Hippocampal formation (tissue), 2 donors: ENCODE measurements at places on chromosomes 13 and 19.

- no peak for DNase-seq
Measured at GRCh38 chr13:111322916-111323331, 2.5 kb downstream of the TEX29 start.

GRCh38 chr13:38784036-38784880 is 97.4 kb downstream of the FREM2 start:
- no peak for DNase-seq

DNA sequence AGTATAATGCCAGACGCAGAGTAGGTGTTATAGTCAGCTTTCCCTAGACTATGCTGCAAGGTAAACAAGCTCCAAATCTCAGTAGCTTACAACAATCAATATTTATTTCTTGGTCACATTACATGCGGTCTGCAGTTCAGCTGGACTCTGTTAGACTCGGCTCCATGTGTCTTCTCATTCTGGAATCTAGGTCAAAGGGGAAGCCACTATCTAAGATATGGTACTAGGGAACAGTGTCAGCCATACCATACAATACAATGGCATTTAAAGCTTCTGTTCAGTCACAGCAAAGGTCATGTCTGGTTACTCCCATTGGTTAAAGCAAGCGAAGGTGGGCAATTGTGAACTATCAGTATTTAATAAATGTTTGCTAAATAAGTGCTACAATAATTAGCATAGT is 65.3 kb upstream of the SERTM1 start:
- no peak for DNase-seq

GRCh38 chr13:23966691-23967615 is 69.7 kb upstream of the C1QTNF9B start:
- no peak for DNase-seq

DNA sequence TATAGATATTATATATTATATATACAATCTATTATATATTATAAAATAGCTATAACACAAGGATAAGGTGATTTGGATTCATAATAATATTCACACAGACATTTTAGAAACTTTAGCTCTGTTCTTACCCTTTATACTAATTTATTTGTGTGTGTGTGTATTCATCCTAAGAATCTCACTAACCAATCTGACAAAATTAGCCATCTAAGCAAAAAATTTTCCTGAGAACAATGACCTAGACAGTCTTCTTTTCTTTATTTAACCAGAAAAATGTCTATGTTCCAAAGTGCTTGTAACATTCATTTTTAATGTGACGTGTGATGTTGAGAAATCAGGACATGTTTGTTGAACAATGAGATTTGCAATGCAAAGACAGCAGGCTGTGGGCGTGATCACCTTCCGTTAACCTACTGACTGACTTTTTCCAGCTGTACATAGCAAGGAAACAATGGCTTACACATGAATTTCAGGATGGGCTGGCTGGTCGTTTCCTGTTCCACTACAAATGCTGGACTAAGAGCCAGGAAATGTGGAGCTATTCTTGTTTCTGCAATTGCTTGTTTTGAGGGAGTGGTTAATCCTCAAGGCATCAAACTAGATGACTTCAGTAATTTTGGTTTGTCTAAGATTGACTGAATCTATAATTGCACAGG is 634.6 kb upstream of the ARGLU1 start:
- no peak for DNase-seq

GRCh38 chr13:42992764-42993122 is 702 bp upstream of the EPSTI1 start:
- no peak for DNase-seq

- DNase-seq: no peak
Measured at GRCh38 chr19:46014941-46015686, 7.7 kb downstream of the PGLYRP1 start.

DNA sequence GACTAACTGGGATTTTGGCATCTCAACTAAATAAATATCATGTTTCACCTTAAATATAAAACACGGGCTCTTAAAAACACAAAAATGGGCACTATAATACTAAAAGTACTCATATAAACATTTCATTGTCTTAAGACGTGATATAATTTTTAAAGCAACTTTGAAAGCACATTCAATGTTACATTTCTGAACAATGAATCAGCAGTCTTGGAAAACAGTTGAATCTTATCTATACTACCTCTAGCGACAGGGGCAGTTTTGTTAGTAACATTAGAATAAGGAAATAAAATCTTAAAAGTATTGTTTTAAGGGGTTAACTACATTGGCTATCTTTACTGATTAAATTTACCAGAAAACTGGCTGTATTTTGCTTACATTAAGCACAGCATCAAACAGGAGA is 156.9 kb downstream of the UGGT2 start:
- no peak for DNase-seq

- DNase-seq: no peak
Measured at GRCh38 chr13:112753833-112754232, 64.0 kb downstream of the ATP11A start.

- DNase-seq: peak; percentile 66
Measured at GRCh38 chr13:36736119-36736726, 62.4 kb downstream of the SERTM1 start.

DNA sequence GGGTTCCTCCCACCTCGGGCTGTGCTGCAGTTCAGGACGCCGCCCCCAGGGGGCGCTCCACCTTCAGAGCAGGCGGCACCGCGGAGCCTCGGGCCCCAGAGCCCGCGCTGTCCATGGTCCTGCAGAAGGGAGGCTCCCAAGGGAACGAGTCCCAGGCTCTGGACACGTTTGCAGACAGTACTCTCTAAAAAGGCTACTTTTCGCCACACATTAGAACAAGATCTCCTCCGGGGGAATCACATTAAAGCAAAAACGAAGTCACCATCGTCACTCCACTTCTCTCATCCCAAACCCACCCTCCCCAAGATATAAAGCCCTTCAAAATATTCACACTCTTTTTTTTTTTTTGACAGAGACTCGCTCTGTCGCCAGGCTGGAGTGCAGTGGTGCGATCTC is 4.6 kb upstream of the SIGLEC10 start:
- no peak for DNase-seq

DNA sequence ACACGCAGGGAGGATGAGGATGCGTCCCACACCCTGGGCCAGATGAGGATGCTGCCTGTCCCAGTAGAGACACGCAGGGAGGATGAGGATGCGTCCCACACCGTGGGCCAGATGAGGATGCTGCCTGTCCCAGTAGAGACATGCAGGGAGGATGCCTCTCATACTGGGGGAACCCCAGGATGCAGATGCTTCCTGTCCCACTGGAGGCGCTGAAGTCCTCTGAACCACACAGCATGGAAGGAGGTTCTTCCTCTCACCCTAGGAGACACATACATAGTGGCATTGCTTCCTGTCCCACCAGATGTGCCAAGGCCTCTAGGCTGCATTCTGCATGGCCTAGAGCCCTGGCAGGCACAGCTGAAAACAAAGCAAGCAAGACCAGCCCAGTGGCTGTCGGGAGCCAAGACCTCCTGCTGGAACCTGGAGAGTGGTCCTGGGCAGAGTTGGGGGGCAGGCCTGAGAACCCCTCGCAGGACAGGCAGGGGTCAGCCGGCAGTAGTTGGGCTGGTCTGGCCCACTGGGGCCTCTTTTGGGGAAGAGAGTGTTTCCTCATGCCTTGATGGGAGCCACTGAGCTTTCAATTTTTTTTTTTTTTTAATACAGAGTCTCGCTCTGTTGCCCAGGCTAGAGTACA is 4.3 kb downstream of the HPN start:
- peak; percentile 46 for DNase-seq

GRCh38 chr13:113607056-113607888 is 22.7 kb downstream of the TFDP1 start:
- DNase-seq: no peak

DNA sequence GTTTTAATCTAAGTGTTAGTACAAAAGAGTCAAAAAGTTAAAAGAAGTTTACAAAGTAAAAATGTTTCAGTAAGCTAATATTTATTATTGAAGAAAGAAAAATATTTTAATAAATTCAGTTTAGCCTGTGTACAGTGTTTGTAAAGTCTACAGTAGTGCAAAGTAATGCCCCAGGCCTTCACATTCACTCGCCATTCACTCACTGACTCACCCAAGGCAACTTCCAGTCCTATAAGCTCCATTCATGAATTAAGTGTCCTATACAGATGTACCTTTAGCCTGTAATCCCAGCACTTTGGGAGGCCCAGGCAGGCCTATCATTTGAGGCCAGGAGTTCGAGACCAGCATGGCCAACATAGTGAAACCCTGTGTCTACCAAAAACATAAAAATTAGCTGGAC is 24.1 kb upstream of the AKAP11 start:
- DNase-seq: no peak

DNA sequence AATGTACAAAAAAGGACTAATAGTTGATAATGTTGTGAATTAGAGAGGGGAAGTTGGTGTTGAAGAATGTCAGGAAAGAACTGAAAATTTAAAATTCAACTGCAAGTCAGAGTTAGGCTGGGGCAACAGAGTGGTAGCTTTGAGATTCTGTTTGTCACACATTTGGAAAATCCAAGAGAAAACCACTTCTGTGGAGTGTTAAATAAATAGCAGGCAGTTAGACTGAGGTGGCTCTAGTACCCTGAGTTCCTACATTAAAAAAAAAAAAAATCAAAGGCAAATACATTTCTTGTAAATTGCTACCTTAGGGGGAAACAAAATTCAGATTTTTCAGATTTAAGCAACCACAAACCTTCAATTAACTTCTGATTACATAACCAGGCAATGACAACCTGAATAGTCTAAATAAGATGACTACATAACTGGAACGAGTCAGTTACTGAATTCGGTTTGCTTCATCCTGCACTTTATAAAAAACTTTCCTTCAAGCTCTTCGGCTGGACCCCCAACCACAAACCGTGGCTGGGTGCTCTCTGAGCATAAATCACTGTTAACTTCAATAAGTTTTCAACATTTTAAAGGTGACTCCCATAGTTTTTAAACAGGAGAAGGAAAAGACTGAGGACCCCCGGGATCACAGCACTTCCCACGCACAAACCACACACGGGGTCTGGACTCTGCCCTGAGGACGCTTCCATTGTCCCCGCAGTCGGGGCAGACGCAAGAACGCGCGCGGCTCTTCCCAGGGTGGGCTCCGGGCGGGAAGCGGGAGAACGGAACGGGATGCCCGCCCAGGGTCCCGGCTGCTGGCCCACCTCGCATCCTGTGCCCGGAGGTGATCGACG is 725 bp downstream of the ZNF682 start:
- DNase-seq: no peak

DNA sequence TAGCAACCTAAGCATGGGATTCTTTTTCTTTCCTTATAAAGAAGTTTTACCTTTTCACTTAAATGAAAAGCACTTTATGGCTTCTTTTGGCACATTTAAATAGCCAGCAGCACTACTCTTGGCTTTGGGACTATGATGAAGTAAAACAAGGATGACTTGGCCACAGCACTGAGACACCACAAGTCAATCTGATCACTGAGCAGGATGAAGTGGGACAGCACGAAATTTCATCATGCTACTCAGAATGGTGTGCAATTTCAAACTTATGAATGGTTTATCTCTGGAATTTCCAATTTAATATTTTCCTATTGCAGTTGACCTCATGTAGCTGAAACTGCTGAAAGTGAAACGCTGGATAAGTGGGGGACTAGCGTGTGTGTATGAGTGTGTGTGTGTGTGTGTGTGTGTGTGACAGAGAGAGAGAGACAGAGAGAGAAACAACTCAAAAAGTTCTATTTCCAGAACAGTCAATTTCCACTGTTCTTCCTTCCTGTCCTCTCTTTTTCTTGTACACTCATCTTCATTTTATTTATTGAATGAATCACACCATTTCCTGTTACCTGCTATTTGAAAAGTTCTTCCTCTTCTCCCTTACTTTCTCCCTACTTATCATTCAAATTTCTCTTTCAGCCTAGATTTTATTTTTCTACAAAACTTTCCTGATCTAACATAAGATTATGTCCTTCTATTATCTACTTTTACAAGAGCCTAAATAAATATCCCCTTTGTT is 414.2 kb upstream of the MIR17HG start:
- DNase-seq: no peak

DNA sequence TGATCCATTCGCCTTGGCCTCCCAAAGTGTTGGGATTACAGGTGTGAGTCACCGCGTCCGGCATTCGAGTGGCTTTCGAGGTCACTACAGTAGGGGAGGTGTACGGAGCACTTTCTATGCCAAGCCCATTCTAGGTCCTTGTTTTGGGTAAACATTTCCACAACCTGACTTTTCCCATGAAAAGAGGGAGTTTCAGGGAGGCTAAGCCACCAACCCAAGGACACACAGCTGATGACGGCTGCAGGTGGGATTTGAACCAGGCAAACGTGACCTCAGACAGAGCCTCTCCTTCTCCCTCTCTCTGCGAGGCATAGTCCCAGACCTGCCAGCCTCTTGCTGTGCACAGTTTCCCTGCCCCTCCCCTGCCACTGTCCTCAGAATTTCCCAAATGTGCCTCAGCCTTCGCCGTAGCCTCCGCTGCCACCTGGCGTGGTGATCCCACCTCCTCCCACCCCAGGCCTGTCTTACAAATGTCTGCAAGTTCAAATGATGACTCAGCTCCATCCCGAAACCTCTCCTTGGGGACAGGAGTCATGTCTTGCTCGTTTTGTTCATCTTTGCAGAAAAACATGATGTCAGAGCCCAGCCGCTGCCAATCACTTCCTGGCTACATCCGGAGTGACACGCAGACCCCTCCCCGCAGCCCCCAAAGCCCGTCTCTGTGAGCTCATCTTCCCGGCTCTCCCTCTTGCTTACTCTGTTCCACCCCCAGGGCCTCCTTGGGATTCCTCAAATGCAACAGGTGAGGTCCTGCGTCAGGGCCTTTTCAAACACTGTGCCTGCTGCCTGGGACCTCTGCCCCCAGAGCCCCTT is 6.6 kb upstream of the GADD45B start:
- DNase-seq: no peak

DNA sequence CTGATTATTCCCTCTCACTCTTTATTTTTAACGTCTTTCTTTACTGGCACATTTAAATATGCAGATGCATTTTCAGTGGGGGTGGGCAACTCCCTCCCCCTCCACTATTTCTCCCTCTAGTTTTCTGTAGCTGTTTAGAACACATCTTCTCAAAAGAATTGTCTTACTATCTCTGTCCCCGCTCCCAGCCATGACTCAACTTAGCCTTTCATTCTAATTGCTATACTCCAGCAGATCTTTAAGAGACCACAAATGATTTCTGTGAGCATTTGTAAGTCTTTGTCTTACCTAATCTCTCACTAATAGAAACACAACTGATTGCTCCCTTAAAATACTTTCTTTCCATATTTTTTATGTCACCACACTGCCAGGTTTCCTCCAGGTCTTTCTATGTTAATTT is 350.9 kb downstream of the SPRY2 start:
- no peak for DNase-seq

GRCh38 chr13:99507986-99508385 is 6.7 kb downstream of the TM9SF2 start:
- no peak for DNase-seq
